Stimulated activated CD8-positive, alpha-beta memory T cell treated with anti-CD3 and anti-CD28 coated beads, Interleukin-4, amount 100 ng/mL, for 4 hours (primary cell): ENCODE measurements at places on chromosomes 6 and 20.

GRCh38 chr6:423799-424345, 32.3 kb downstream of the IRF4 start:
- no peak for DNase-seq

DNA sequence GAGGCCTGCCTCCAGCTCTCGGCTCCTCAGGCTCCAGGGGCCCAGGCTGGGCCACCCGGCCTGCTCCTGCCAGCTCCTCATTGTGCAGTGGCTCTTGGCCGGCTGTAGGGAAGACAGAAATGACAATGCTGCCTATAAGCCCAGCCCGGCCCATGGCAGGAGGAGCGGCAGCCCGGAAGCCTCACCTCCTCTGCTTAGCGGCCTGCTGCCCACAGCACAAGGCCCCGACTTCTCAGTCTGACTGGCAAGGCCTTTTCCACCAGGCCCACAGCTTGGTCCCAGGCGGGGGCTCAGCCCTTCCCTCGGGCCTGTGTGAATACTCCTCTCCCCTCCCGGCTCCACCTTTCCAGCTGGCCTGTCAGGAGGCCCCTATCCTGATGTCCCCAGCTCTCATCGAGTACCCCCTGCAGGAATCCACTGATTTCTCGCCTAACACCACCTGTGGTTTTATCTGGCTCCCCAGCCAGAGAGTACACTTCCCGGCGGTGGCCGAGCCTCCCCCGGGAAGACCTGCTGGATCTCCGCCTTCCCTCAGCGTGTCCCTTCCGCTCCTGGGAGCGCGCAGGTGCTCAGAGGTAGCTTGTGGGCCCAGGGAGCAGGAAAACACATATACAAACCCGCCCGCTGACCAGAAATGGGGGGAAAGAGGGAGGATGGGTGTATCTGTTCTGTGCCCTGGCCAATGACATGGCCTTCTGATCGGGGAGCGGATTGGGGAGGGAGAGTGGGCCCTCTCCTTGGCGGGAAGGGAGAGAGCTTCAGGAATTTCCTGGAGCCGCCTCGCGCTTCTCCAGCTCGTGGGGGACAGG, 963 bp downstream of the DDRGK1 start:
- DNase-seq: no peak

DNA sequence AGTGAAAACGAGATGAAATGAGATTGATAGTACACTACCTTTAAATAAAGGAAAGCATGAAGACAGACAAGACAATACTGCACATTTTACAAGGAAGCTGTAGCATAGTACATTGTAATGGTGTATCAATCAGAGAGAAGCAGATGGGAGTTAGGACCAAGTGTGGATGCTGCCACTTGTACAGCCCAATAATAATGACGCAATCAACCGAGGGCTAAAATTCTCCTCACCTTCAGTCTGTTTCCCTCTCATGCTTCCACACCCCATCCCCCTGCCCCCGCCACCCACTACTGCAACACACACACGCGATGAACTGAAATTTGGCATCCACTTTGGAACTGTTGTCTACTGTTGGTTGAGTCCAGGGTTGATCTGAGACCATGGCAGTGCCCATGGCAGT, 12.4 kb upstream of the HDGFL1 start:
- no peak for DNase-seq

GRCh38 chr6:16239798-16240123, 1.4 kb downstream of the GMPR start:
- no peak for DNase-seq

- DNase-seq: no peak
Observed at GRCh38 chr6:73290435-73290834, 27.4 kb upstream of the KHDC1 start.

DNA sequence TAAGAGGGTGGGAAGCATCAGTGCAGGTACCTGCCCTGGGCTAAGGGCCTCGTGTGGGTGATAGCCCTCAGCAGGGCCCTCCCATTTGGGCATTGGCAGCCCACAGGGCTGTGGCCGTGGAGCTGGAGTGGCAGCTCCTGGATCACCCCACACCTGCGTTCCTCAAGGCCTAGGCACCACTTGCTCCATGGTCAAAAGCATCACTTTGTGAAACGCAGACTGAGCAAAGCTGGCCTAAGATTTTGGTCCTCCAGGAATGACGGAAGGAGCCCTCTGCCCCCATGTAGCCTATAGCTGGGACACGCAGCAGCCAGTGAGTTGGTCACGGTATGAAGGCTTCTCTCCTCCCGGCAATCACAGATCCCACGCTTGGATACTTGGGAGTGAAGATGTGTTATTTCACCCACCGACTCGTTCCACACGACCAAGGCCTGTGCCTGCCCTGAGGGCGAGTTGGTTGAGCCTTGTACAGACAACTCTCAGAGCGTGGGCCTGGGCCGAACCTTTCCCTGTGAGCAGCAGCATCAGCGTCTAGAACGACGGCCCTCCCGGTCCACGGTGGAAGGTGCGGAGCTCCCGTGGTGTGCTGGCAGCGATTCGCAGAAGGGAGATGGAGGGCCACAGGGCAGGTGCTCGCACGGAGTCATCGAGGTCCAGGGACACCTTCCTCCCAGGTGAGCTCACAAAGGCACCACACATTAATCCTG, 39.7 kb downstream of the THBS2 start:
- DNase-seq: no peak

- DNase-seq: no peak
Observed at GRCh38 chr20:45088247-45088646, 12.7 kb downstream of the KCNS1 start.

GRCh38 chr20:25126204-25127029, 44.5 kb upstream of the VSX1 start:
- no peak for DNase-seq

DNA sequence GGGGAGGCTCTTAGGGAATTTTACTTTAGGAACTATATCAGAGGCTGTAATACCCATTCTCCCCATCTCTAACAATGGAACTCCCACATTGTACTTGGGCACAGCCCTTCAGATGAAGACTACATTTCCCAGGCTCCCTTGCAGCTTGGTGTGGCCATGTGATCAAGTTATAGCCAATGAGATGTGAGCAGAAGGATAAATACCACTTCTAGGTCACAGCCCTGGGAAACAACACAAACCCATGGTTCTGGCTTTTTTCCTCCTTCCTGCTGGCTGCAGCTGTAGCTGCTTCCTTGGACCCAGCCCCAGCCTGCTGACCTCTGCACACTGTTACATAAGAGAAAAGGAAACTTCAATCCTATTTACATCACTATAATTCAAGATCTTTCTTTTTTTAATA, 445.9 kb upstream of the JARID2 start:
- peak; percentile 6 for DNase-seq

GRCh38 chr6:57021086-57021720, 25.3 kb upstream of the KIAA1586 start:
- no peak for DNase-seq

- no peak for DNase-seq
Observed at GRCh38 chr6:6609450-6609849, 20.9 kb downstream of the LY86 start.

- DNase-seq: no peak
Observed at GRCh38 chr6:99364026-99364425, 14.6 kb upstream of the FAXC start.

GRCh38 chr6:29917857-29918256, 24.5 kb upstream of the HLA-A start:
- DNase-seq: no peak

DNA sequence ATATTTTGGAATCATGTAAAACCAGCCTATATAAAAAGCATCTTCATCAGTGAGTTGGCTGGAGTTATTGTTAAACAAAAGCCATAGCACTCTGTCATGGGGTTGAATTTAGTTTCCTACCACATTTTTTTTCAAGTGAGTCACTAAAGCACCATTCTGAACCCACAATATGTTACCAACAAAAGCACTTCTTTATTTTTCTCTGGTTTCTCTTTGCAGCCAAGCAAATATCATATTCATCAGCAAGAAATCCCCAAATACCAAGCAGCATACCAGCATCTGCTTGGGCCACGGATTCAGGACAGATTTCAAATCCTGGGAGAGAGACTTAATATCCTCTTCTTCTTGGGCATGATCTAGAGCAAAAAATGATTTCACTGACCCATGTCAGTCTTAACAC, 441.4 kb downstream of the BCKDHB start:
- no peak for DNase-seq

DNA sequence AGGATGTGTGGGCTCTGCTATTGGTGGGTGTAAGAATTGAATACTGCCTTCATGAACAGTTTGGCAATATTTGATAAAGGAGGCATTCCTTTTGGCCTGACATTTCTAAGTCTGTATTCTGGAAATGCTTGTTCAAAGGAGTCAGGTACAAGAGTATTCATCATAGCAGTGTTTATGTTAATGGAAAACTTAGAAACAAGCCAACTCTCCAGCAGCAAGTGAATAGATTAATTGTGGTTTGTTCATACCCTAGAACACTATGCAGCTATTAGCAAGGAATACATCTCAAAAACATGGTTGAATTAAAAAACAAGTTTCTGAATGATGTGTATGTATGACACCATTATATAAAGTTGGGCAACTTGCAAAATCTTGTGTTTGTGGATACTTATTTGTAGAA, 195.8 kb downstream of the ZFAND3 start:
- no peak for DNase-seq

GRCh38 chr6:162940426-162940825, 212.7 kb downstream of the PACRG start:
- no peak for DNase-seq

DNA sequence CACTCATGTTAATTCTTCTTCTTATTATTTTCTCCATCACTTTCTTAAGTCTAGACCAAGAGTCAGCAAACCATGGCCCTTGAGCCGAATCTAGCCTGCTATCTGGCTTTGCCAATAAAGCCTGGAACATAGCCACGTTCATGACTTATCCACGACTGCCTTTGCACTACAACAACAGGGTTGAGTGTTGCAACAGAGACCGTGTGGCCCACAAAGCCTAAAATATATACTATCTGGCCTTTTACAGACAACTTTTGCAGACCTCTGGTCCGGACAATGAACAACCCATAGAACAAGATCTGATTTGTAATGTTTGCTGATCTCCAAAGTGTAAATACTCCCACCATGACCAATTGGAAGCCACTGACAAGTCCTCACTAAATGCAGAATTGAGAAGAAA, 140.5 kb upstream of the CDYL start:
- no peak for DNase-seq

DNA sequence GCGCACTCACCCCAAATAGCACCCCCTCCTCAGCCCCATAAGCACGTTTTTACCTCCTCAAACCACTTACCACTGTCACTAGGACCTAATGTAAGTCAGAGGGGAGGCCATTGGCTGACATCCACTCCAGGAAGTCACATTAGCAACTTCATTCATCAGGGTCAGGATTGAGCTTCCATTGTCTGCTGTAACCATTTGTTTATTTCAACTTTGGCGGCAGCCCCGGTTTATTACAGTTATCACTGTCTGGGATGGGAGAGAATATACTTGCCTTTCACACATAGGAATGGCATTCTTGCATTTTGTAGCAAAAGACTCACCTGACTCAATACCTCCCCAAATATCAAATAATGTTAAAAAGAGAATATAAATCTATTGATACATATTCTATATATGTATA, 38.3 kb downstream of the MAFB start:
- no peak for DNase-seq

- DNase-seq: no peak
Observed at GRCh38 chr6:113595911-113596376, 261.2 kb upstream of the MARCKS start.

- DNase-seq: no peak
Observed at GRCh38 chr20:53124075-53124551, 152.0 kb downstream of the TSHZ2 start.

- no peak for DNase-seq
Observed at GRCh38 chr6:73234733-73235132, 9.4 kb upstream of the KHDC1L start.

DNA sequence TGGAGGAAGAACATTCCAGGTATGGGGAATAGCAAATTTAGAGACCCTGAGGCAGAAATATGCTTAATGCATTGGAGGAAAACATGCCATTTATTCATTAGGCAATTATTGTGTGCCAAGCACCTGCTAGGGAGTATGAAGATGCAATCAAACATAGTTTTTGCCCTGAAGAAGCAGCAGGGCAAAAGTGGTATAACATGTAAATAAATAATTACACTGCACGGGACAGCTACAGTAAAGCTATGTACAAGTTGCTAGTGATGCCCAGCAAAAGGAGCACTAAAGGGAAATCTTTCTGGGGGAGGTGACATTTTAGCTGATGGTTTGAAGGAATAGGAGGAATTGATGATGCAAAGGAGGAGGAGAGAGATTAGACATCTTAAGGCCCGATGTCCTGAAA, 624 bp upstream of the TJAP1 start:
- DNase-seq: no peak

GRCh38 chr6:84605298-84605697, 159.1 kb downstream of the TBX18 start:
- DNase-seq: no peak

GRCh38 chr6:166413491-166413951, 30.8 kb upstream of the MPC1 start:
- peak; percentile 28 for DNase-seq

DNA sequence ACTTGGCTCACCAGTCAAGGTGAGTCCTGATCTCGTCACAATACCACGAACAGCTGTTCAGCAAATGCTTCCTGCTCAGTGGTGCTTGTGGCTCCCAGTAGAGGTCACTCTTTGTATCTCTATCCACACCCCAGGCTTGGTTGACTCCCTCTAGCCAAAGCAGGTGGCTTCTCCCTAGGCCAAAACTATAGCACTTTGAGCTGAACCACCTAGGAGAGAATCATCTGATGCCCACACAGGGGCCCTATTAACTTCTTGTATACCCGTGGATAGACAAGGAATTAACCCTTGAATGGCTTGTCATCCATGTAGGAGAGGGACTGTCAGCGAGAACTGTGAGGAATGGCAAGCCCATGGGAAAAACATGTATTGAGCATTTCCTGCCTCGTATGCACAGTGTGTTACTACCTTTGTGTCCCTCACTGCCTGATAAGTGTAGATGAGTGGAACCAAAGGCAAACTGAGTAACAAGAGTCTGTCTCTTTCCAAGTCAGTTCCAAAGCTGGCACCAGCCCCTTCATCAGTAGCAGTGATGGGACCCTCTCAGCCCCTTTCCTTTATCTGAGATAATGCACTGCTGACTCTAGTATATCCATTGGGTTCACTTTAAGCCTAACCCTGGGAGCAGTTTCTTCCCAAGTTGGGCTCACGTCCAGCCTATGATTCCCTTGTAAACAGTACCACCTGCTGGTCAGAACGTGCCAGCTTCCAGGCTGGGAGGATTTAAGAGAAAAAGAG, 42.5 kb downstream of the EIF2S2 start:
- DNase-seq: no peak
